Osteocyte (in vitro differentiated cells): ENCODE measurements at places on chromosomes 11 and 22. TPM values are rescaled to one million over a fixed set of nuclear protein-coding genes. Genes with fewer than 3 reads are reported as not detected.

GRCh38 chr22:28759861-28760560 lies 12.5 kb upstream of the CCDC117 start:
- DNase-seq = no peak

DNA sequence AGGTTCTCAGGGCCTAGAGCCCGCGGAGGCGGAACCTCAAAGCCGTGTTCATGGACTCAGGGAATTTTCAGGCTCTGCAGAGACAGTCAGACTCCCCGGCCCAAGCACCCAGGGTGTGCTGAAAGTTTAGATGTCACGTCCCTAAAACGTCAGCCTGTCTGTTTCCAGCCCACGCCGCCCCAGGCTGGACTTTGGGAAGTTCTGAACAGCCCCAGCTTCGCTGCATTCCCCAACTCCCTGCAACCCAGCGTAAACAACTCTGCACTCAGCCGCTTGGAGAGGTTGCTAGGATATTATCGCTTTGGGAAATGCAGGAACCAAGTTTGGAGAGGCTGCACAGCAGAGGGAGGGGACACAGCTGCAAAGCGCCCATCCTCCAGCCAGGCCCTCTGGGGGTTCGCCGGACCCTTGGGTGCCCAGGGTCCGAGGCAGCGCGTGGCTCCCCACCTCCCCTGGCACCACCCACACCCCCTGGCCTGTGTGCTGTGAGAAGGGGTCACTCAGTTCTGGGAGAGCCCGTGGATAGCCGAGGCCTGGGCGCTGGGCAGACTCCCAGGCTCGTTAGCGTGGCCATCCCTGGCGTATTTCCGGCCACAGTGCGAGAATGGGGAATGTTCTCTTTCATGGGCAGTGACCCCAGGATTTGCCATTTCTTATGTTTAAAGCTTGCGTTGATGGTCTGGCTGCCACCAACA lies 120.5 kb upstream of the FGF3 start:
- no peak for DNase-seq

- no peak for DNase-seq
These were observed 761 bp downstream of the HMBS start for GRCh38 chr11:119085437-119085847.

- no peak for DNase-seq
These were observed 841 bp upstream of the TUB start for GRCh38 chr11:8080069-8080670.

DNA sequence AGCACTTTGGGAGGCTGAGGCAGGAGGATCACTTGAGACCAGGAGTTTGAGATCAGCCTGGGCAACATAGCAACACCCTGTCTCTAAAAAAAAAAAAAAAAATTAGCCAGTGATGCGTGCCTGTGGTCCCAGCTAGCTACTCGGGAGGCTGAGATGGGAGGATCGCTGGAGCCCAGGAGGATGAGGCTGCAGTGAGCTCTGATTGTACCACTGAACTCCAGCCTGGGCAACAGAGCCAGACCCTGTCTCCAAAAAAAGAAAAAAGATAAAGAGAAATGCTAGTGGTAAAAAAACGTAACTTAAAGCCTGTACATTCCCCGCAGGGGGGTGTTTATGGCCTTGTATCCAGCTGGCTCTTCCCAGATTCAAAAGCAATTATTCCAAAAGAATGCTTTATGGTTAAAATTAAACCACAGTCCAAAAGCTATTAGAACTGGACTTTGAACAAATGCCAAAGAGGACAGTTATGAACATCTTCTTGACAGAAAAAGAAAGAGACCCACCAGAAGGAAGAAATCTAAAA lies 16.4 kb upstream of the SNX32 start:
- DNase-seq = no peak

Gene PIK3IP1
- 10.3 and 13.0 TPM in 2 replicates for total RNA-seq

Gene CHST1
- 0.16 and 0.67 TPM in 2 replicates for total RNA-seq

DNA sequence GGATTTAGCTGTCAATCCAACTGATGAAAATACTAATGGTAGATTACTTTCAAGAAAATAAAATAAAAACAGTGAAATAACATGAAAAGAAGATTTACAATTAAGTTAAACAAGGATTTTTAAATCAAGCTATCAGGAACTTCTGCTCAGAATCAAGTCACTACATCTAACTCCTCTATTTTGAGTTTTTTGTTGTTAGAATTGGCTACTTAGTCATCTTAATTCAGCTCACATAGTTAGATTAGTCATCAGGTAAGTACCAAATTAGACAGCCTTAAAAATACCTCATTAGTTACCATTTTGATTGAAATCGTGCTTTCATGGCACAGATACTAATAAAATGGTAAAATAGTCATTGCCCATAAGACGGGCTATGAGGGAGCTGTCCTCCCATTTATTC lies 35.8 kb downstream of the BTG4 start:
- DNase-seq = no peak

Gene HPX
- total RNA-seq = 1.4 and 1.9 TPM in 2 replicates

DNA sequence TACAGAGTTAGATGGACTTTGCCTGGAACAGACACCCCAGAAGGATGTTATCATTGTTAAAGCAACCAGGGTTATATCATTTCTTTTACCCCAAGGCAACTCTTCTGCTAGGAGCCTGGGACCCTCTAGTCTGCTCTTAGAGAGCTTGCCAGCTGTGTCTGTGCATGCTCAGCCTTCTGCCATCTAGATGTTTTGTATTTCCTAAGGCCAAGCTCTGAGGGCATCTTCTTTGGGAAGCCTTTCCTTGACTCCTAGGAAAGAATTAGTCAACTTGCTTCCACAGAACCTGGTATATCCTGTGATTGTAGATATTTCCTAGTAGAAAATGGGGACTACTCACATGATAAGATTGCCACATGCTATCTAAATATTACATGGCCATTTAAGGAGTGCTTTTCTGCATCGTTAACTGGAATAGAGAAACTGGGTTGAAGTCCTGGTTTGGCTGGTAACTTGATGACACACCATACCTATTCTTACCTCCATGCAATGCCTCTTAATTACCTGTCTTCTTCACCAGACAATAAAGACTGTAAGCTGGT lies 87.6 kb downstream of the STIM1 start:
- no peak for DNase-seq

Gene TTC28
- 68.7 and 70.3 TPM in 2 replicates for total RNA-seq

DNA sequence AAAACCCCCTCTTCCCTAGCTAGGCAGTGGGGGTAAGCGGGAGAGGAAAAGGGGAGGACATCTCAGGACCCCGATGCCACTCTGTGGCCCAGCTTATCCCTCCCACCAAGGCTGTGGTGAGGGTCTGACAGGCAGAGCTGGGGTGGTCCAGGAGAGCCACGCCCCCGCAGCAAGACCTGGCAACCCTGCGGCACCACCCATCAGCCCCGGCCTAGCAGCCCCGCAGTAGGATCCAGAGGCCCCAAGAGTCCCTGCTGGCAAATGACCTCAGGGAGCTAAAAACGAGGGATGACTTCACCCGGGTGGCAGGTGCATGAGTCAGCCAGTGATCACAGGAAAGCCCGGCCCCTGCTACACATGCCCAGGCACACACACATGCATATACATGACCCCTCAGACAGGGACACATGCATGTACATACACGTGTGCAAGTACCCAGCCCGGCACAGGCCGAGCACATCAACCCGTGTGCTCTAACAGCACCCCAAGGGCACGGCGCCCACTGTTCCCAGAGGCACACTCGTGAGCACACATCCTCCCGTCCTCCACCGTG lies 32.3 kb downstream of the ARVCF start:
- no peak for DNase-seq

GRCh38 chr11:64349025-64349387 lies 9.0 kb downstream of the CCDC88B start:
- DNase-seq = no peak

DNA sequence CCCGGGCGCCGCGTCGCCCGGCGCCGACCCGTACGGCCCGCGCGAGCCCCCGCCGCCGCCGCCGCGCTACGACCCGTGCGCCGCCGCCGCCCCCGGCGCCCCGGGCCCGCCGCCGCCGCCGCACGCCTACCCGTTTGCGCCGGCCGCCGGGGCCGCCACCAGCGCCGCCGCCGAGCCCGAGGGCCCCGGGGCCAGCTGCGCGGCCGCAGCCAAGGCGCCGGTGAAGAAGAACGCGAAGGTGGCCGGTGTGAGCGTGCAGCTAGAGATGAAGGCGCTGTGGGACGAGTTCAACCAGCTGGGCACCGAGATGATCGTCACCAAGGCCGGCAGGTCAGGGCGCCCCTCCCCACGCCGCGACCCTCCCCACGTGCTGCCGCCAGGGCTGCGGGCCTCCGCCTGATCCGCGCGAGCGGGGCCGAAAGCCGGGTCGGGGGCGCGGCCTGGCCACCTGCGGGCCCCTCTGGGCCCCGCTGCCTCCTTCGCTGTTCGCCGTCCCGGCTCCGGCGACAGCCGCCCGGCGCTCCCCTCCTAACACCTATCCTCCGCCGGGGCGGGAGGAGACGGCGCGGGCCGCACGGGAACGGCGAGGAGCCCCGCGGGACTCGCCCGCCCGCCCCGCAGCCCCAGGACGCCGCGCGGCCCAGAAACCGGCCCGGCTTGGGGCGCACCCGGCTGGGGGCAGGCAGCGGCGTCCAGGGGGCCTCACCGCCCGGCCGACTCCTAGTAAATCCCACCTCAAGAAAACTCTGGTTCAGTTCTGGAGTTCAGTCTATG lies 560 bp downstream of the TBX1 start:
- no peak for DNase-seq

- no peak for DNase-seq
These were observed 2.7 kb upstream of the ANO3 start for GRCh38 chr11:26329206-26329605.

DNA sequence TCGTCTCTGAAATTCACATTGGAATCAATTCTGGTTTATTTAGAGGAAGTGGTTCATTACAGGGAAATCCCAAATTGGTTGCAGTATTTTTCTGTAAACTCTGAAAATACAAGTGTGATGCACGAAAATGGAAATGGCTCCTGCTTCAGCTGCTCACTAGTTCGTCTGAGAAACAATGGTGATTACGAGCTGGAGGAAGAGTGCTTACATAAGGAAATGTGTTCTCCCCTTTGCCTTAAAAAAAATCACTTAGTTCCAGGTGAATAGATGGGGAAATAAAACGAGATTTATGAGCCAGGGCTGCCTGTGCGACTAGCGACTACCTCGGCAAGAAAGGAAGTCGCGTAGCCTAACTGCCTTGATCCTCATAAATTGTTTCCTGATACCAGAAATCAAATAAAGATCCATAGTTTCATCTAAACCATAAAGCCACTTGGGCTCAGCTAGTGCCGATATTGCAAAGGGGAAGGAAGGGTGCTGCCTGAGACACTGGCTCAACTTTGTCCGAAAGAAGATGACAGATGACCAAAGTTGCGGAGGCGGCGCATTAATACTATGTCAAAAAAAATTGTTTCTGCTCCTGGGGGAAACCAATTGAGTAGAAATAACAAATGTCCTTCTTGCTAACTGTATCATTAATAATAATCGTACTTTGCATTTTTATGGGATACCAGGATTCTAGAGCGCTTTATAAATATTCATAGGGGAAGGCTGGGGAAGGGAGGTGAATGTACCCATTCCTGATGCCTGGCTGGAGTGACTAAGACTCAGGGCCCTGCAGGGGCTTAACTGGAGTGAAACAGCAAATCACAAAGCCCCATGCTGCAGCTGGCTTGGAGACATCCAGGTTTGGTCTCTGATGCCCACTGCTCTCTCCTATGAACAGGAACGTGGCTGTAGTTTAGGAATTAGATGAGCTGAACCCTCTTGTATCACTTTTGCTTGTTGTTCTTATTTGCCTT lies 185.7 kb downstream of the BLID start:
- no peak for DNase-seq

GRCh38 chr22:49678137-49678841 lies 149.4 kb downstream of the BRD1 start:
- DNase-seq = peak; percentile 79
